ENCODE measurements at places on chromosomes 2 and 18.

- no peak for DNase-seq
Measured at GRCh38 chr2:146349334-146349733, 1495.5 kb upstream of the ACVR2A start.

DNA sequence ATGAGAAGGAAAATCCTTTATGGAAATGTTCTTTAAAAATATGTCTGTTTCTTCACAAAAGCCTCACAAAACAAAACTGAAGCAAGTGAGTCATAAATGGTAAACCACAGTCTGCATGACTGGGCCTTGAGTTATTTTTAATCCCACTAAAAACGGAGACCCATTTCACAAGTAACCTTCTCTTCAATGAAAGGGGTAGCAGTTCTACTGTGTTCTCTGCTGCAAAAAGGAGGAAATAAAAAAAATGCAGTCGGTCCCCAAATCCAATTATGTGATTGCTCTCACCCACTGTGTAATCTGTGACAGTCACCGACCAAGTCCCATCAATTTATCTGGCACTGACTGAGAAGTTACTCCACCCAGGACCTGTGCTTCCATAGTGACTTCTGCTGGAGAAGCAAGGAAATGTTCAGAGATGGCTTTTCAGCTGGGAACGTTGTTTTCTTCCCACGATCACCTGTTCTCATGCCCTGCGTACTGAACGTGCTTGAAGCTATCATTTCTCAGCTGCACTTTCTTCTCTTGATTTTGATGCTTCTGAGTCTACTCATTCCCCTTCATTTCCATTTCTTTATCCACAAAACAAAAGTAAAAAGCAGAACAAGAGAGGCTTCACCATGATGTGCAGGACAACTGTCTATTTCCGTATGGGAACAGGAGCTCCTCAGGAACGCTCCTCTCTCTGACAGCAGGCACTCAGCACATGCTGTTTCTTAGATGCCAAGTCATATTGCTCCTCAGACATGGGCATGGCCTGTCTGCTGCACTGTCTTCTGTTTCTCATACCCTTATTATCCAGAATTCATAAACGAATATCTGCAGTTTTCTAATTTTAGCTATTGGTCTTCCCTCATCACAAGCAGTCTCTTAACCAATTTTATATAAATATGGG lies 80.0 kb upstream of the TMEM200C start:
- no peak for DNase-seq

GRCh38 chr2:168149986-168150385 lies 97.4 kb downstream of the STK39 start:
- no peak for DNase-seq

DNA sequence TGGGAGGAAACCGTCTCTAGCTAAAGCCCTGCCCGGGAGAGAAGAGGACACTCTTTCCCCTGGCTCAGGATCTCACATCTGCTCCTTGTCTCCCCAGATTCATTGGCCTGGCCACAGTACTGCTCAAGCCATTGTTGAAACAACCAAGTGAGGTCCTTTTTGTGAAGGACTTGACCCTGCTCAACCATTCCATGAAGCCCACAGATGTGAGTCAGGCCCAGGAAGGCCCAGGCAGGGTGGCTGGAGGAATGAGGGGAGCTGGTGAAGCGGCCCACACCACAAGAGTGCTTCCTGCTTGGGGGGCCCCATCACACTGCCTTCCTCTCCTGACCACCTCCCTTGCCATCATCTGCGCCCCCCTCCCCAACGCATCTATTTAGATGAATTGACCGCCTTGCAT lies 5.1 kb downstream of the FER1L5 start:
- DNase-seq: no peak

DNA sequence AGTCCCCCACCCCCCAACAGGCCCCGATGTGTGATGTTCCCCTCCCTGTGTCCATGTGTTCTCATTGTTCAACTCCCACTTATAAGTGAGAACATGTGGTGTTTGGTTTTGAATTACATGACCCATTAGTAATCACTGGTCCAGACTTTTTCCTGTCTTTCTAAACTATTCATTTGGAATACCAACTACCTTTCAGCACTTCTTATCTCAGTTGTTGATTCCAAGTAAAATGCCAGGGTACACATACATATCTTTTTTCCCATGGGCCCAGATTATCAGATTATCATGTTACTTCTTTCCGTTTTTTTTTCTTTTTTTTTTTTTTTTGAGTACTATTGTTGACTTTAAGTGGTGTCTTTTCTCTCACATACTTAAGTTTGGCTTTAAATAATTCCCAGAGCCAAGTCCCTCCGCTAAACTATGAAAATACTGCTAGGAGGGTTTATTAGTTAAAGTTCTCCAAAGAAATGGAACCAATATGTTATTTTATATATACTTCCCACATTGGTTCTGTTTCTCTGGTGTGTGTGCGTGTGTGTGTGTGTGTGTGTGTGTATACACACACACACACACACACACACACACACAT lies 389.3 kb downstream of the IRS1 start:
- no peak for DNase-seq

DNA sequence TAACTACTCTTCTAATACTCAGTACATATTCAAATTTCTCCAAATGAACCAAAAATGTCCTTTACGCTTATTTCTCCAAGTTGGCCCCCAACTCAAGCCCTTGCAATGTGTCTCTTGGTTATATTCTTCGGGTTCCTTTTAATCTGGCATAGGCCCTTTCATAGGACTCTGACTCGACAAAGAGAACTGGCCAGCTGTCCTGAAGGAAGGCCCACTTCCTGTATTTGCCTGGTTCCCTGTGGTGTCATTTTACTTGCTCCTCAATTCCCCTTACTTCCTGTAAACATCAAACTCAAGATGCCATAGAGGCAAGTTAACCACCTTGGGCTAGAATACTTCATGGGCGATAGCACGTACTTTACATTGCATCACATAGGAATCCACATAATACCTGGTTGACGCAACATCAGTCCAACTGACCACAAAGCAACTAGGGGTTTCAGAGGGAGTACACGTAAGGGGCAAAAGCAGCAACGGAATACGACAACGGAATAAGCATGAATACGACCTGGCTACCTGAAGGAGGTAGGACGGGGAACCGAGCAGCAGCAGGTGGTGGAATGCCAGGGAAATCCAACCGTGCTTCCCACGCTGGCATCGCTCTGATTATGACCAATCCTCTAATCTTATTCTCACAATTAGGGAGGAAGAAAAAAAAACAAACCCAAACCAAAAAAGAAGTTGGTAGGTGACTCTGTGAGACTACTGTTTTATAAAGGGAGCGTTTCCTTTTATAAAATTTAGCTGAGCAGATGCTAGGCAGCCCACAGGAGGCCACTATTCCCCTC lies 823 bp upstream of the GORASP2 start:
- DNase-seq: no peak

GRCh38 chr2:172096626-172097547 lies 5.8 kb downstream of the DLX2 start:
- DNase-seq: no peak

- DNase-seq: no peak
Measured at GRCh38 chr2:238925816-238926521, 78.1 kb downstream of the TWIST2 start.

DNA sequence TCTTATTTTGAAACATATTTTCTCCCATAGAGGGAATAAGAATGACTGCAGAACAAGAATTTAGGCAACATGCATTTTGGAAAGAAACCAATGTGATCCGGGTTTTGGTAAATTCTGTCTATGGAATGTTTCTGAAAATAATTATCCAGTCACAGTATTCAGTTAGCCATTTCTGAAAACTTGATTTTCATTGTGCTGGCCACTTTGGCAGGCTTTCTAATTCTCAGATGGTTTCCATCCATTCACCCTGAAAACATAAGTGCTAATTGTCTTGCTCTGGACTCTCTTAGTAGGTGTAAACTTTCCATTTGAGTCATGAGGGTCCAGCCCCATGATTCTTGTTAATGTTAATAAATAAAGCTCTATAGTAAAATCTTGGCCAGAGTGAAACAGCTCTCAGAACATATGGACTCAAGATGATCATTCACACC lies 176.5 kb downstream of the RBM43 start:
- no peak for DNase-seq

GRCh38 chr2:171598713-171599319 lies 76.5 kb downstream of the CYBRD1 start:
- DNase-seq: peak; percentile 55

DNA sequence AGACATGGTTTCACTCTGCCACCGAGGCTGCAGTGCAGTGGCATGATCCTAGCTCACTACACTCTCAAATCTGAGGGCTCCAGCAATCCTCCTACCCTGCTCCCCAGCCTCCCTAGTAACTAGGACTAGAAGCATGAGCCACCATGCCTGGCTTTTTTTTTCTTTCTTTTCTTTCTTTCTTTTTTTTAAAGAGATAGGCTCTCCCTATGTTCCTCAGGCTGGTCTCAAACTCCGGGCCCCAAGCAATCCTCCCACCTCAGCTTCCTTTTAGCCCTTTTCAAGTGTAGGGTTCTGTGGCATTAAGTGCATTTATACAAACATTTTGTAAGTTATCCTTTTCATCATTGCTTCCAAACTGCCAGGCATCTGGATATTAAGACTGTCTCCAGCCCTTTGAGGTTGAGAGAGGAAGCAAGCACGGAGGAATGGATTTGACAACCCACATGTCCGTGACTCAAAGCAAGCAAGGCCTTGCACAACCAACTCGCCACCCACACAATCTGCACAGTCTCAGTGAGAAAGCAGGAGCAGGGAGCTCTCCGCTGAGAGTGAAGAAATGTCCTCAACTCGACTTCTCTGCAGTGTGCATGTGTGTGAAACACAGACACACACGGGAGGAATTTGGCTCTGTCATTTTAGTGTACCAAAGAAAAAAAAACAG lies 65.6 kb downstream of the ATP8B1 start:
- DNase-seq: peak; percentile 16

GRCh38 chr2:47798631-47799030 lies 15.7 kb downstream of the MSH6 start:
- no peak for DNase-seq

DNA sequence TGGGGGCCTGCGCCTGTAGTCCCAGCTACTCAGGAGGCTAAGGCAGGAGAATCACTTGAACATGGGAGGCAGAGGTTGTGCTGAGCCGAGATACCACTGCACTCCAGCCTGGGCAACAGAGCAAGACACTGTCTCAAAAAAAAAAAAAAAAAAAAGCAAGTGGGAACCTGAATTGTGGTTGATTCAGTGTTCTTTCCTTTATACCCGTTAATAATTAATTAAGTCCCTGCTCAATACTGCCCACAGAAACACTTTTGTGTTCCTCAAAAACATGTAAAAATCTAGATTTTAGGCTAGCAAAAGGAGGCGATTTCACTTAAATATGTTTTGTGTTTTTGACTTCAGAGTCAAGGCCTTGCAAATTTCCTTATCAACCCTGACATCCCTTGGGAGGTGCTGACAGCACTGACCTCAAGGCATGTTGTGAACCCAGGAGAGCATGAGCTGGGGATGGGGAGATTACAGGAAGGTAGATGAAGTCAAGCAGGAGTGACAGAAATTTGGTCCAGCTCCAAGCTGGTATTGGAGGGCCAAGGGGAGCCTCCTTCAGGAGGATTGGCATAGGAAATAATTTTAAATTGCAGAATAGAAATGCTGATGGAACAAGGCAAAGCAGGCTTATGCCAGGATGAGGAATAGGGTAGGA lies 89.0 kb upstream of the PNPT1 start:
- DNase-seq: no peak

DNA sequence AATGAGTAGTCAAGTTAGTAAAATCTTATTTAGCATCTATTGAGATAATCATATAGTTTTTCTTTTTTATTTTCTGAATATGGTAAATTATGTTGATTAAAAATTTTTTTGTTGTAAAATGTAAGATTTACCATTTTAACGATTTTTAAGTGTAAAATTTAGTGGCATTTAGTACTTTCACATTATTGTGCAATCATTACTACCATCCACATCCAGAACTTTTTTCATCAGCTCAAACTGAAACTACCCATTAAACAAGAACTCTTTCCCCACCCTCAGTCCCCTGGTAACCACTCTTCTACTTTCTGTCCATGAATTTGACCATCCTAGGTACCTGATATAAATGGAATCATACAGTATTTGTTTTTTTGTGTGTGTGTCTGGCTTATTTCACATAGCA lies 11.1 kb downstream of the RAB3GAP1 start:
- DNase-seq: no peak

GRCh38 chr18:56890632-56891031 lies 239.5 kb downstream of the WDR7 start:
- no peak for DNase-seq

DNA sequence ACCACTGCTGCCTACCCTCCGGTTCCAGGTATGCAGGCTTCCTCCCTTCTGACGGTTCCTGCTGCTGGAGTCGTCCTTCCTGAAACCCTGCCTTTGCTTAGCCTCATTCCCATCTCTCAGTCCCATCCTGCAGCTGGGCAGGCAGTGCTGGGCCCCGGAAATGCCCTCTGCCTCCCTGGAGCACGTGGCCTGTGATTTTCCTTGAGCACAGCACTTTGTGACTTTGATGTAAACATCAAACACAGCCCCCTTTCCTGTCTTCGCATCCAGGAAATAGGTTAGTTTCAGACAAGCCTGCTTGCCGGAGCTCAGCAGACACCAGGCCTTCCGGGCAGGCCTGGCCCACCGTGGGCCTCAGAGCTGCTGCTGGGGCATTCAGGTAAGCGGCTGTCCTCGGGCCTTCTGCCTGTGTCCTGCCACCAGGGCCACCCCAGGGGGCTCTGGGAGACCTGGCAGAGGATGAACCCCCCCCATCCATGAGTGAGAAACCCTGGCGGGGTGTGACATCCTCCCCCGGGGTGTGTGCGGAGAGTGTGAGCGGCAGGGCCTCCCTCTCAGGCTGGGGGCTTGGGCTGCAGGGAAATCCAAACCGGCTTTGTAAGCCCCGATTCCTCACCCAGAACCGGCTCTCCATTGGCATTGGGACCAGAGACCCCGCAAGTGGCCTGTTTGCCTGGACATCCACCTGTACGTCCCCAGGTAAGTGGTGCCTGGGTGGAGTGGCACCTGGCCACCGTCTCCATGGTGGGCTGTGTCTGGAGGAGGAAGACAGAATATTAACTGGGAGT lies at the start of gene ZAP70:
ZAP70 (plus strand) TSS at position 281 of the 788 bp plus-strand sequence. CDS start 10,461 bp downstream, outside the sequence.
- no peak for DNase-seq

- DNase-seq: no peak
Measured at GRCh38 chr2:105330681-105331375, 1.3 kb upstream of the TGFBRAP1 start.

DNA sequence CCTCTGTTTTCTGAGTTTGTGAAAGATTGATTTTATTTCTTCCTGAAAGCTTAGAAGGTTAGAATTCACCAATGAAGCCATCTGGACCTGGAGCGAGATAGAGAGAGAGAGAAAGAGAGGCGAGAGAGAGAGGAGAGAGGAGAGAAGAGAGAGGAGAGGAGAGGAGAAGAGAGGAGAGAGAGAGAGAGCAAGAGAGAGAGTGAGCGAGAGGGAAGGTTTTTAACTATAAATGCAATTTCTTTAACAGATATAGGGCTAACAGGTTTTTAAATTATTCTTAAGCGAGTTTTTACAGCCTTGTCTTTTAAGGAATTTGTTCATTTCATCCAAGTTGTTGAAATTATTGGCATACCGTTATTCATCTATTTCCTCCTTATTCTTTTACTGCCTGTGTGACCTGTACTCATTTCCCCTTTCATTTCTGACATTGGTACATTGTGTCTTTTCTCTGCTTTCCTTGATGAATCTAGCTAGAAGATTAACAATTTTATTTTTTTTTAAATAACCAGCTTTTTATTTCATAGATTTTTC lies 56.1 kb downstream of the BABAM2 start:
- no peak for DNase-seq

Data from SK-N-MC (cell line).